ENCODE measurements at places on chromosomes 16 and 17.
A peak's percentile ranks its signal among the peaks of the same experiment; 100 is the strongest.

- DNase-seq = no peak
These were observed 18.2 kb downstream of the HEATR6 start for GRCh38 chr17:60060474-60060873.

DNA sequence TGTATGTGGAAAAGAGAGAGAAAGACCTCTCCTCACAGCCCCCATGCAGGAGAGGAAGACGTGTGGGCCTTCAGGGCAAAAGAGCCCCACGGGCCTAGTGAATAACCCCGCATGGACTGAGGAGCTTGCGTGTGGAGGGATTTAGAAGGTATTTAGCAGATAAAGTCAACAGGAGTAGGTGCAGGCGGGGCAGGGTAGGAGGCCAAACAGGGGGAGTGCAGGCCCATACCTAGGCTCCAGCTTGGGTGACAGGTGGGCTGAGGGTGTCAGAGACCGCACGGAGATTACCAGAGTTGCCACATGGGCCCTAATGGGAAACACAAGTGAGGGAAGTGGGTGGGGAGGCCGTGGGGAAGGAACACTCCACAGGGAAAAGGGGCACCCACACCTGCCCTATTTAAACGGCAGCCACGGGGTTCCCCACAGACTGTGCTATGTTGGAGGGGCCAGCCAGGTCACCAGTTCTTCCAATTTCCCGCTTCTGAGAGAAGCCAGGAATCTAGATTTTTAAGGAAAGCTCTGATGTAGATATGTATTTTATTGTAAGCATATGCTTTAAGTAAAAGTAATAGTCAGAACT, 8.2 kb upstream of the CNGB1 start:
- no peak for DNase-seq

DNA sequence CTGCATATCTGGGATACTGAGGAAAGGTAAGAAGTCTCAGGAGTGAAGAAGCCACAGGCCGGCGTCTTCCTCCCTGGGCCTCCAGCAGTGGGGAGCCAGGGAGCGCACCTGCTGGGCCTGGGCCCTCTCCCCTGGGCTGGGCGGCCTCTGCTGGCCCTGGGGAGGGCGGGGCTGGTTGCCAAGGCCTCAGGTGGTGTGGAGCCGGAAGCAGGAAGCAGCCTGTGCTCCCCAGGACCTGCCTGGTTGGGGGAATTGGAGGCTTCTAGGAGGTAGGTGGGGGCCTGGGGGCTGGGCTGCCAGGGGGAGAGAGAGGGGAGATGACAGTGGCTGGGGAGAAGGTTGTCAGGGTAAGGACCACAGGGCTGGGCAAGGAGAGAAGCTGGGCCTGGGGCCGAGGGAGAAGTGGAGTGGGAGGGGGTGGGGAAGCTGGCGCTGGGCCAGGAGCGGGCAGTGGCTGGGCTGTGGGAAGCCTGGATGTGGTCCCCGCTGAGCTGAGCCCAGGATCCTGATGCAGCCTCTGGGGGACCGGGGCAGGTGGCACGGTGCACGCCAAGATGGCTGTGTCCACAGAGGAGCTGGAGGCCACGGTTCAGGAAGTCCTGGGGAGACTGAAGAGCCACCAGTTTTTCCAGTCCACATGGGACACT, at the start of gene SMIM22:
Gene SMIM22 (plus strand): TSS at position 189 of the 647 bp plus-strand sequence. CDS start 366 bp downstream, at position 555.
- DNase-seq = peak; percentile 32

GRCh38 chr17:79657861-79658810, 47.3 kb upstream of the RBFOX3 start:
- no peak for DNase-seq

All from GM23338 (cell line).